Urinary bladder (tissue), 4 donors: ENCODE measurements at places on chromosomes 1 and 21. TPM values are rescaled to one million over a fixed set of nuclear protein-coding genes. Genes with fewer than 3 reads are reported as not detected.

FOXO6 gene
- total RNA-seq = 1.5 TPM

FAM110D gene
- total RNA-seq = 1.6 TPM

AGT gene
- total RNA-seq = 8.7 TPM

VHLL gene
- total RNA-seq = not detected

DNA sequence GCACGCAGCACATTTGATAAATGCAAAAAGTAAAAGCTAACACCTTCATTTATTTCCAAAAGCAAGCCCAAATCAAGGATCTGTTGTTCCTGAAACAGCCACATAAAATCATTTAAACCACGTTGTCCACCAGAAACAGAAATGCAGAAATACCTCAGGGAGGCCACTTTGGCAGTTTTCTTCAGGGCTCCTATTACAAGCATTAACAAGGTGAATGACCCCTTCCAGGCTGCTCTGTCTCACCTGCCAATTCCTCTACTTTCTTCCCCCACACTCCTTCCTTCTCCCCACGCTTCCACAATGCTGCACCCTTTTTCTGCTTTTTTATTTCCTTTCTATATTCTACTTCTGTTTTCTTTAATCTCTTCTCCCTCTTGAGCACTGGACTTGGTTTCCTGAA lies 55.0 kb upstream of the PTGFRN start:
- DNase-seq = no peak

GRCh38 chr1:152426731-152427130 lies 12.7 kb upstream of the CRNN start:
- no peak for DNase-seq

GRCh38 chr21:16388911-16389560 lies 659.3 kb downstream of the USP25 start:
- DNase-seq = no peak

GRCh38 chr1:70840260-70840953 lies 207.2 kb downstream of the PTGER3 start:
- DNase-seq = no peak

GRCh38 chr1:1208713-1209433 lies 2.5 kb upstream of the TNFRSF18 start:
- DNase-seq = no peak

DNA sequence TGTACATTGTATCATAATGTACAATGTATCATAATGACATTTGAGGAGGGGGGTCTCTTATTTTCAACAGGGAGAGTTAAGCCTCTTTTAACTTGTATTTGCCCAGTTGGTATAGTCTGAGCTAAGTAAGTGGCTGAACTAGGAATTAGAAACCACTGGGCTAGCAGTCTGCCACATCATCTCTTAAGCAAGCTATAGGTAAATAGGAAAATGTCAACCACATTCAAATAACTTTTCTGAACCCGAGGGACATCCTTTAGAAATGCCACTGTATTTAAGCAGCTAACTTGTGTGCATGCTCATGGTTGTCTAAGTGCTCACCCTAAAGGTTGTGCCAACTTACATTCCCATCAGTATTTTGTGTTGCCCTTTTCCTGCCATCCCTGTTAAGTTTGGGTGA lies 35.5 kb upstream of the ASB17 start:
- DNase-seq = no peak

DNA sequence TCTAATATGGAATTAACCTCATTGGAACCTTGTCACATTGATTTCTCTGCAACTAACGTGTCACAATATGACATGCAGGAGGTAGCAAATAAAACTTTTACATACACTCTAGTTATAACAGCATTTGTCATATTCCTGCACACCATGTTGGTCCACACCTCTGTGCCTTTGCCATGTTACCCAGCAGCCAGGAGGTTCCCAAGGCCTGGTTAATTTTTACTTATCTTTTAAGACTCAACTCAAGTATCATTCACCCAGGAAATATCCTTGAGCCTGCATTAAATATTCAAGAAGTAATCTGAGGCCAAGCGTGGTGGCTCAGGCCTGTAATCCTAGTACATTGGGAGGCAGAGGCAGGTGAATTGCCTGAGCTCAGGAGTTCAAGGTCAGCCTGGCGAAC lies 447.2 kb upstream of the NR5A2 start:
- DNase-seq = no peak

DNA sequence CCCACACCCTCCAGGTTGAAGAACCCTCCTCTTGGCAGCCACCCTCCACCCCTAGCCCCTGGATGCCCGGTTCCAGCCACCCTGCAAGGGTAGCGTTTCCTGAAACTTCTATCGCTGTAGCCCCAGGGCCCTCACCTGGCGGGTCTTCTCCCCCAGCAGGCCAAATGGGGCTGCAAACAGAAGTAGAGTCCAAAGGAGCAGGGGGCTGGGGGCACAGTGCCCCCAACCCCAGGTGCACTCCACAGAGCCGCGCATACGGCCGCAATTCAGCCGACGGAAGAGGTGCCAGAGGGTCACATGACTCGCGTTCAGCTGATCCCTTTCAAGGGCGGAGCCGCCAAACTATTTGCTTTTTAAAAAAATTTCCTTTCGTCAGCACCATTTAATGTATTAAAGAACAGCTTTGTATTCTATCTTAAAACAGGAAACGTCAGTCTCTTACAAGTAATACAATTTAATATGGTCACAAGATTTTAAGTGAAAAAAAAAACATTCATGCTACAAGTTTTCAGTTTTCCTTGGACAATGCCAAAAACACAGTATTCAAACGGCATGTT lies at the start of gene GLMP:
GLMP (minus strand) TSS at position 289 of the 557 bp plus-strand sequence; CDS start at position 255, 34 bp downstream.
- DNase-seq = no peak

GRCh38 chr1:112464501-112464900 lies 44.3 kb upstream of the WNT2B start:
- no peak for DNase-seq

- no peak for DNase-seq
Measured at GRCh38 chr1:211492511-211493132, 660 bp upstream of the RD3 start.
